NCI-H345 (cell line): ENCODE measurements at places on chromosomes 2 and 18.

- DNase-seq, result no peak
Measured at GRCh38 chr2:15223887-15224286, 337.2 kb downstream of the NBAS start.

- no peak for DNase-seq
Measured at GRCh38 chr2:46479265-46479664, at the start of gene TMEM247. Gene TMEM247 (plus strand): TSS chr2:46479565.

DNA sequence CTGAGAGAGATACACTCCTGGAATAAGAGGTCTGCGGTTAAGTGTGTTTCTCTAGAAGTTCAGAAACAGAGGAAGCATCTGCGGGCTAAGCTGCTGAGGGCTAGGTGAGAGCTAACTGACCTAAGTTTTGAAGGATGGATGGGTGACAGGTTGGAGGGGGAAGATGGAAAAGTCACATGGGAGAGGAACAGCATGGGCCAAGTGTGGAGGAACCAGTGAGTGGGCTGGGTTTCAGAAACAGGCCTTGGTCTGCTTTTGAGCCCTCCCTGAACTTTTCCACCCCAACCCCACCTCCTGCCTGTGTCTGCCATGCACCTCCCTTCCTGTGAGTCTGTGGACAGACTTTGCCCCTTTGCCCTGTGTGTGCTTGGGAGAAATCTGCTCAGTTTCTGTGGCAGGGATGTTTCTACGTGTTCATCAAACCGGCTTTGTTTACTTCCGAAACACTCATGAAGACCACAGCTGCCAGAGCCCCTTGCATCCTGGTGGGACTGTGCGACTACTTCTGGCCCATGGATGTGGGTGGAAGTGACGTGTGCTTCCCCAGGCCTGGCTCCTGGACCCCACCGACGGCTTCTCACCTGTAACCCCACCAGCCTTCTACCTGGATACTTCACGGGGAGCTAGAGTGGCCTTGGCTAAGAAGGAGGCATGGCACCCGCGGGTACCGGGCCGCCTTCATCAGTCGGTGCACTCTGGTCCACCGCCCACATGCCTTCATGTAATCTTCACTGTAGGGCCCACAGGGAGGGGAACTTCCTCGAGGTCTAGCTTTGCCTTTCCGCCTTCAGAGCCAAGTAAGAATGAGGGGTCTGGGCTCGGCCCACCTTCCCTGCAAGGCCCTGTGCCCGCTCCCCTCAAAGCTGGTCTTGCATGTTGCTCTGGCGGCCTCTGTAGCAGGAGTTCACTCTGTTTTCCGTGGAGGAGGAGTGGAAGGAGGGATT, 1.4 kb upstream of the HPCAL1 start:
- DNase-seq, result no peak

DNA sequence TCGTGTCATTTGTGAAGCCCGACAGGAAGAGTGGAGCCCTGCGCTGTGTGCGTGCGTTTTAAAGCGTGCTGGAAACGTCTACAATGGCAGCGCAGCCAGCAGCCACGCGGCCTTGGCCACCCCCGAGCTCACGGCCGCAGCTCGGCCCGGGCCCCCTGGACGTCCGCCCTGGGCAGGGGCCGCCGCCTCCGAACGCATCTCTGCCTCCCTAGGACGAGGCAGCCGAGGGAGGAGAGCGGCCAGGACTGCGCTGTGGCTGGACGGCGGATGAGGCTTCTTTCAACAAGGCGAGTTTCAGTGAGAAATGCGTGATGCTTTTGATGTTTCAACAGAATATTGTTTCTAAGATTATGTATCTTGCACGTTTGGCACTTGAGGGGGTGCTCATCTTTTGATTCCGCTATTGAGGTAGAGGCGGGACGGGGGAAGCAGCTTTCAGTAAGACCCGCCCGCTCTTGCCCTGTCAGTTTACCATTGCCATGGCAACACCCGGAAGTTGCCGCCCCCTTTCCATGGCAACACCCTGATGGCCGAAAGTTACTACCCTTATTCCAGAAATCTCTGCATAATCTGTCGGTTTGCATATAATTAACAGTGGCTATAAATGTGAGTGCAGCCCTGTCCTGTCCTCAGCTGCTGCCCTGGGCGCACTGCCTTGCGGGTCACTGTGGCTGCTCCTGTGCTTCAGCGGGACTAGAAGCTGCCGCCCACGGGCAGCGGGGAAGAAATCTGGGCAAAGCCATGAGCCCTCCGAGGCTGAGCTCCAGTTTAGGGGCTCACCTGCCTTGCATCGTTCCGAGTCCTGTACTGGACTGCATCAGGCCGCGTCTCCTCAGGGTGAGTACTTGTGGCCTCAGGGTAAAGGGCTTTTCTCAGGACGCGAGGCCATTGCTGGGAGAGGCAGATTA, 38.6 kb downstream of the ADNP2 start:
- peak; percentile 95 for DNase-seq

DNA sequence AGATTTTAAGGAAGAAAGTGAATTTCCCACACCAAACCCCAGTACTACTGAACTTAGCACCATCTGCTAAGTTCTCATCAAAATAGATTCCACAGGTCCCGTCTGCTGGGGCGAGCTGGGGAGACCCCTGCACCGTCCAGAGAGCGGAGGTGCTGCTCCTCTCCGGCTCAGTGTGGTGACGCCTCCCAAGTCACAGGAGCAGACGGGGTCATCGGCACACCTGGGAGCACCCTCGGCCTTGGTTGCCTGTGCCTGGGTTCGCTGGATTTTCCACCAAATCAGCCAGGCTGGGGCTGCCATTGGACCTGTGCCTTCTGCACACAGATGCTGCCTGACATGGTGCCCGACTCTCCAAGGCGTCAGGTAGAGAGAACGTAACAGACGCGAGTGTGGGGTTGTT, 141.3 kb downstream of the PXDN start:
- no peak for DNase-seq
